ENCODE measurements at places on chromosomes 6 and 20.
A peak's percentile ranks its signal among the peaks of the same experiment; 100 is the strongest.

DNA sequence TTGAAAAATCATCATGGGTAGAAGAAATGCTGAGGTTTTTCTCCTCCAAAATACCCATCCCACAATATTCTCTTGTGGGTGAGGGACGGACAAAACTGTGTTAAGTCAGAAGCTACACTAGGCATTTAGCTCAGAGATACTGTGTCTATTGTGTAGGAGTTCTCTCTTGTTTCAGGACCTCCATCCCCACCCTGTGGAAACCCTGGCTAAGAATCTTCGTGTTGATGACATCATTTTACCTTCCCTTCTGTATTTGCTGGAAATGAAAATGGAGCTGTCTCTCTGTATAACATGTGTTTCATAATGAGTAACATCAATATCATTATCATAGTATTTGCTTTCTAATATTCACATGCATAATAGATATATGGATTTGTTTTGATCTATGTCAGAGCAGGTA, 1193.0 kb upstream of the CITED2 start:
- no peak for DNase-seq

GRCh38 chr6:138492113-138492512, 7.2 kb downstream of the NHSL1 start:
- DNase-seq = peak; percentile 46

- DNase-seq = no peak
These were observed 173.2 kb downstream of the CDH26 start for GRCh38 chr20:60131375-60131774.

DNA sequence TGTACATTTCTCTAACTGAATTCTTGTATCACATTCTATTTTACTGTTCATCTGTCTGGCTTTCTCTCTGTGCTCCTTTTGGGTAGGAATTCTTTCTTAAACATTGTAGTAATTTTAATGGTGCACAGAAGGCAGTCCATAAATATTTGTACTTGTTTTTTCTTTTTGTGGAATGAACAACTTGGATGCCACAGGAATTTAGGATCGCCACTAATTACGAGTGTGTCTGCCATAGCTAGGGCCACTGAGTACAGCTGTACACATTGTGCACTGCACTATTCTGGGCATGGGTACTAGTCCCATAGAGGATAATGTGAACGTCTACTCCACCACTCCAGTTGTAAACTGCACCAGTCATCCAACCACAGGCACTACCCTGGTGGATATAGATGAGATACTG, 39.3 kb upstream of the TMEM200A start:
- no peak for DNase-seq

DNA sequence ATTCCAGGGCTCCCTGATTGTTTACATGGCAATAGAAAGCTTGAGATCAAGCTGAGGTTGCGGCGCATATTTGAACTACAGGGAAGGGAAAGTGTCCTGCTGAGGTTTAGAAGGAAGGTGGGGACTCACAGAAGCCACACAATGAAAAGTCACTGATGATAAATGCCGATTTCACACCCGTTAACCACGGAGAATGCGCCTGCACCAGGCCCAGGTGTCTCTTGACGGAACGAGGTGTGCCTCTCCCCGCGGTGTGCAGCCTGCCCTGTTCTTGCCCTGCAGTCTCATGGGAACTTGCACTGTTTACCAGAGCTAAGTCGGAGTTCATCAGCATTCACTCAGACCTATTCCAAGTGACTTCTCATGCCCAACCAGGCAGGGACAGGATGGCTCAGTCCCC, 90.3 kb downstream of the LY86 start:
- no peak for DNase-seq

DNA sequence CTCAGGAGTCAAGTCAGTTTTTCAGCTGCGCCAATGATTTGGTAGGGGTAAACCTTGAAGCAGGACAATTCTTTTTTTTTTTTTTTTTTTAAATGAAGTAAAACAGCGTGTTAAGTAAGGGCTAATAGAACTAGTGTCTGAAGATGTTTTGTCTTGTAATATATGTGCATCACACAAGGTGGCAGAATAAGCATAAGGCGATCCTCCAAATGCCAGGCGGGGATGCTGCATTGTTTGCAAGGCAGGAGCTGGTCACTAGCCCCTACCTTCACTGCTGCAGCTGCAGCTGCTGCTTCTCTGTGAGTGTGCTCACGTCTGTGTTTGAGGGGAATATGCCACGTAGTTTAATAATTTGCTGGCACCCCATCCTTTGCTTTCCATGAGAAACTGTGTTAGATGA, 272.7 kb upstream of the MAP3K7 start:
- peak; percentile 42 for DNase-seq

DNA sequence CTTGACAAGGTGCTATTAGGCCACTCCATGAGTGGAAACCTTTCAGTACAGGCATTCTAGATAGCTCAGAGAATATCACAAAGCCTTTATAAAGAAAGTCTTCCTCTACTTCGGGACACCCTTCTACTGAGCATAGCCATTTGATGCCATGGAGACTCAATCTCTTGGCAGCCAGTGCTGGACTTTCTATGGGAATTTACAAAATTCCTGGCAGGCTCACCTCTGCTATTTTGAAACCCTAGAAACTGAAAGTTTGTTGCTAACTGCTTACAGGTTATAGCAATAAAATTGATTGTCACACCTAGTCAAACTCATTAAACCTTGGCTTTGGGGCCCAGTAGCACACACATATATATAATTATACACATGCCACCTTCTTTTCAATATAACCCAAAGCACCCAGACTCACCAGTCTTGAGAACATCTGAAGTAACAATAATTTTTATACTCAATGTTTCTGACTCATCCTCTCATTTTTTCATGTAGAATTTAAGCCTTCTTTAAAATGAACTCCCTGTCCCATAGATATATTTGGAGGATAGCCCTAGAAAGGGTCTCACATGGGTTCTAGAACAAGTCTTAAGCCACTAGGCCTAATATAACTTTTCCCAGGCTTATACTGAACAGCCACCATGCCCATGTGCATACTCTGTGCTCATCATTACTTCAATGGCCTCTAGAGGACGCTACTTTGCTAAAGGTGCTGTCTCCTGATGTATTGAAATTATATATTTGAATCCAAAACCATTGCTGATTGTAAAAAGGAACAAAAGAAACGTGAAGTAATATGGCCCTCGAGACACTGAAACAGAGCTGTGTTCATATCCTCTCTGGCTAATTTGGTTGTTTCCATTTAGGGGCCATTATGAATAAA, 368.1 kb upstream of the MARCKS start:
- no peak for DNase-seq

GRCh38 chr6:338815-339262, 46.6 kb downstream of the DUSP22 start:
- no peak for DNase-seq

- no peak for DNase-seq
These were observed 6.4 kb upstream of the GMNN start for GRCh38 chr6:24768361-24768760.

- DNase-seq = no peak
These were observed 24.1 kb downstream of the STK4 start for GRCh38 chr20:44990425-44990824.

DNA sequence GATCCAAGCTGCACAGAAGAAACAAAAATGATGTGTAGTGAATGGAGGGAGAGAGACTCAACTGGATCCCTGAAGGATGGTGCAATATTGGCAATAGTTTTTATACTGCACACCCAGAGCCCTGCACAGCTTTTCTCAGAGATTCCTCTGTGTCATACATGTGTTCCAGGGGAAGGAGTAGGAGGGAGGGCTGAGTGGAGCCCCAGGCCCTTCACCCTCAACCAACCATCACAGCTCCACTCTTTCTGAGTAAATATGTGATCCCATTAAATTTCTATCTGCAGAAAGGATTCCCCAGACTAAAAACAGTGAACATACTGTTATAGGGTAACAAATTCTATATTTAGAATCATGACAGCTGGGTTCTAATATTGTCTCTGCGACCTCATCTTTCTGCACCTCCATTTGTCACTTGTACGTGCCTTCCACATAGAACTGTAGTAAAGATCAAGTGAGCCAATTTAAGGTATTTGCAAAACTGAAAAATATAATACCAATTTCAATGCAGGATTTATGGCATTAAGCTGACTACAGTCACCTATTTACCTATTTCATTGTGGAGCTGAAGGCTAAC, 421.4 kb upstream of the NRSN1 start:
- no peak for DNase-seq

DNA sequence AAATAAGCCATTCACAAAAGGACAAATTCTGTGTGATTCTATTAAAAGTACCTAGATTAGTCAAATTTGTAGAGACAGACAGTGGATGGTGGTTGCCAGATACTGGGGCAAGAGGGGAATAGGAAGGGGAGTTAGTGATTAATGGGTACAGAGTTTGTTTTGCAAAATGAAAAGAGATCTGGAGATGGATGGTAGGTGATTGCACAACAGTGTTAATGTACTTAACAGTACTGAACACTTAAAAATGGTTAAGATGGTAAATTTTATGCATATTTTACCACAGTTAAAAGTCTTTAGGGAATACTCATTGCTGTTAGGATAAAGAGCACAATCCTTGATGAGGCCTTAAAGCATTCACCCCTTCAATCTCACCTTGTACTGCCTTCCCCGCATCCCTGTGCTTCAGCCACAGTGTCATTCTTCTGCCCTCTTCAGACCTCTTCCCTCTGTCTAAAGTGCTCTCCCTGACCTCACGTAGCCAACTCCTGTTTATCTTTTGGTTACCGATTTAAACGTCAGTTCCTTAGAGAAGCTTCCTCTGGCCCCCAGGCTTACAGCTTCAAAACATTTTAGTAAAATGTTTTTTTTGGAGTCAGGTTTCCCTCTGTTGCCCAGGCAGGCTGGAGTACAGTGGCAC, 11.8 kb downstream of the PSMF1 start:
- DNase-seq = no peak

- no peak for DNase-seq
These were observed 345.2 kb upstream of the RSPO3 start for GRCh38 chr6:126773112-126773805.

GRCh38 chr20:33659341-33660034, 2.6 kb upstream of the C20orf144 start:
- no peak for DNase-seq

DNA sequence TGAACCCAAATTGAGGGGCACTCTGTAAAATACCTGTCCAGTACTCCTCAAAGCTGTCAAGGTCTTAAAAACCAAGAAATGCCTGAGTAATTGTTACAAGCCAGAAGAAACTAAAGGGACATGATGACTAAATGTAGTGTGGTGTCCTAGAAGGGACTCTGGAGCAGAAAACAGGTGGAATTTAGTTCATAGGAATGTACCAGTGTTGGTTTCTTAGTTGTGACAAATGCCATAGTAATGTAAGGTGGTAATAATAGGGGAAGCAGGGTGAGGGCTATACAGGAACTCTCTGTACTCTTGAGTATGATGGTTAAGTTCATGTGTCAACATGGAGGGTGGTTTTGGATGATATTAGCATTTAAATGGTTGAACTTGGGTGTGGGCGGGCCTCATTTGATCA, 92.3 kb downstream of the CNBD2 start:
- no peak for DNase-seq

GRCh38 chr20:62387219-62387913, 463 bp downstream of the RPS21 start:
- no peak for DNase-seq

DNA sequence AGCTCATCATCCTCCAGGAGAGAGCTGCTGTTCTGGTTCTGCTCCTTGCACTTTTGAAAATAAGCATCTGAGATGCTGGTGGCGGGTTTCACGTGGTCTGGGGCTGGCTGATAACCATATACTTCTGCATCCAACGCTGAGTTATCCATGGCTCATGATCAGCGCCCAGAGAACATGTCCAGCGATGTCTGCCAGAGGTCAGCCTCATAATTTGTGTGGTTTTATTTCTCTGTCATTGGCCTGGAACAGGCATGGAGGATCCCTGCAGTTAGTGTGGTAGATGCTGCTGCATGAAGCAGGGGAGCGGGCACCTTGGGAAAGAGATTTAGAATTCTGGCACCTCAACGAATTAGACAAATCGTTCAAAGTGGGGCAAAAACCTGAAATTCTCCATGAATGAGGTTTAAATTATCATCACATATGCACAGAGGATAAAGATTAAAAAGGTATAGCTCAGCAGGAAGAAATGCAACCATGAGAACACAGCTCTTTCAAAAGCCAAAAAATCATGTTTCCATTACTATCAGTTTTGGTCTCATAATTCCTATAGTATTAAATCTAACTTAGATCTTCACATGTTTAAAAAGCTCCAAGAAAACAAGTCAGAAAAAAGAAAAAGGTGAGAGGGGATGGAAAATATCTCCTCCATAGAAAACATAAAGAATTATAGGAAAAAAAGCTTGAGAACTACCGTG, 157.2 kb downstream of the SOD2 start:
- no peak for DNase-seq

- DNase-seq = no peak
These were observed 38.9 kb downstream of the CD109 start for GRCh38 chr6:73734832-73735453.

- DNase-seq = no peak
These were observed 215.8 kb upstream of the RREB1 start for GRCh38 chr6:6891949-6892461.

- no peak for DNase-seq
These were observed 33.8 kb upstream of the RREB1 start for GRCh38 chr6:7073821-7074525.

DNA sequence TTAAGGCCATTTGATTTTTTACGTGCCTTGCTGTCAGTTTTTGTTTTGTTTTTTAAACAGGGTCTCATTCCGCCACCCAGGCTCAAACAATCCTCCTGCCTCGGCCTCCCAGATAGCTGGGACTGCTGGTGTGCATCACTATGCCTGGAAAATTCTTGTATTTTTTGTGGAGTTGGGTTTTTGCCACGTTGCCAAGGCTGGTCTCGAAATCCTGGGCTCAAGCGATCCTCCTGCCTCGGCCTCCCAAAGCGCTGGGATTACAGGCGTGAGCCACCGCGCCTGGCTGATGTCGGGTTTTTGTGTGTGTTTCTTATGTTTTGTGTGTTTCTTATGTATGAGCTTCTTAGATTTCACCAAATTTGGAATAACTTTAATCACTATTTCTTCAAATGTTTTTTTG, 104.8 kb downstream of the TAF4 start:
- DNase-seq = no peak

DNA sequence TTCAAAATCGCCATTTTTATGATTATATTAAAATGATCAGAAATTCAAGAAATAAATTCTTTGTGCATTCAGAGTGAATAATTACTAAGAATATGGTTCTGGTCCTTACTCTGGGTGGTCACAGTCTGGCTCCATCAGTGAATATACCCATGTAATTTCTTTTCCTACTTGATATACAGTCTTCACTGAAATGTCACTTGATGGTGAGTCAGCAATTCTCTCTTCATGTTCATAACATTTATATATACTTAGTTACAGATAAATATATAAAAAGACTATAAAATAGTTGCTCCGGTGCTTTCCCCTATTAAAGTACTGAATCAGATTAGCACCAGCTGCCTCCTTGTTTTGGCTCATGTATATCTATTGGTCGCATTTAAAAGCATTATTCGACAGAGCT, 56.4 kb upstream of the MTRF1L start:
- peak; percentile 49 for DNase-seq

DNA sequence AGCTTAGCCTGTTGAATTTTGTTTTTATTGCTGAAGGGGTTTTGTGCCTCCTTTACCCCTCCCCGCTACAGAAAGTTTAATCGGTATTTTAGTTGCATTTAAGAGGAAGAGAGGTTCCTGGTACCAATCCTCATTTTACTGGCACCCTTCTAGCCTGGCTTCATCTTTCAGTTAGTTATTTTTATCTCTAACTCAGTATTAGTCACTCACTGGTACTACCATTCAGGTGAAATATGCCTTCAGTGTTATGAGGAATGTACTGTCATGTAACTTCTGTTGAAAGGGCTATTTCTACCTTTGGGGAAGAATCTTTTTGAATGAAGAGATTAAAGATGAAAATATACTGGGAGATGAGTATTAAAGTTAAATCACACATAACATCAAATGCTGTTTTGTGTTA, 211.8 kb downstream of the CDKAL1 start:
- DNase-seq = no peak

All from NCI-H82 (cell line).